Body of pancreas (tissue), 4 donors: ENCODE measurements at places on chromosomes 6 and 20. TPM values are rescaled to one million over a fixed set of nuclear protein-coding genes. Genes with fewer than 3 reads are reported as not detected.

DNA sequence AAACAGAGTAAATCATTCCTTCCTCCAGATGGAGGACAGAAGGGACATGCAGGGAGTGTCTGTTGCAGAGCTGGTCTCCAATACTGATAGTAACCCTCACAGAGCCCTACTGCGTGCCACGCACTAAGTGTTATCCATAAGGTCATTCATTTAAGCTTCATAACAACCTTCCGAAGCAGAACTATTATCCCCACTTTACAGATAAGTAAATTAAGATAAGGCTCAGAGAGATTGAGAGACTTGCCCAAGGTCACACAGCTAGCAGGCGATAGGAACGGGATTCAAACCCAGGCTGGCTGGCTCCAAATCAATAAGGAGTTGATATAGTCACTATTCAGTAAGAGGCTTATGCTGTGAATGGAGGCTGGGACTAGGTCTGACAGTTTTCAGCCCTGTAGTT, 30.6 kb downstream of the CPNE5 start:
- H3K27me3 ChIP-seq = no peaks in the 10 kb centered on the region
- DNase-seq = no peak
- no peaks in the 10 kb centered on the region for H3K36me3 ChIP-seq
- H3K4me1 ChIP-seq = no peaks in the 10 kb centered on the region

DNA sequence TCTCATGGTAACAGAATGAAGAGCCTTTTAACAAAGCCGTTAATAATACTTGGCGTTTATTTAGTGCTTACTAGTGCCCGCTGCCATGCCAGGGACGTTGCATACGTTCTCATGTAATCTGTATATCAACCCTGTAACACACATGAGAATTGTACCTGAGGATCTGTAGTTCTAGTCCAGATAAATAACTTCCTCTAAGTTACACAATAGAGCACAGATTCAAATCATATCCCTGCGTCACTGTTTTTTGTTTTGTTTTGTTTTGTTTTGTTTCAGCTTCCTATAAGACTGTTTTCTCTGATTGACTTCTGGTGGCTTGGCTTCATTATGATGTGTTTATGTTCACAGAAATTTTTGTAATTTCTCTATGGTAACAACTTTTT, 553 bp downstream of the ZSCAN16 start:
- no peaks in the 10 kb centered on the region for H3K27me3 ChIP-seq
- peak overlapping the region; percentile 64 for H3K4me3 ChIP-seq
- no peak overlapping the region for H3K27ac ChIP-seq
- no peak for DNase-seq
- peaks cover 6% of the 10 kb centered on the region for H3K36me3 ChIP-seq

GRCh38 chr6:37116326-37116725, 53.6 kb upstream of the PIM1 start:
- H3K27ac ChIP-seq = no peak overlapping the region
- no peaks in the 10 kb centered on the region for H3K27me3 ChIP-seq
- DNase-seq = no peak
- H3K36me3 ChIP-seq = no peaks in the 10 kb centered on the region
- H3K4me3 ChIP-seq = no peak overlapping the region

GRCh38 chr6:10962673-10963072, 75.8 kb downstream of the SYCP2L start:
- DNase-seq = no peak
- H3K27me3 ChIP-seq = no peaks in the 10 kb centered on the region
- H3K4me1 ChIP-seq = no peaks in the 10 kb centered on the region
- H3K27ac ChIP-seq = no peak overlapping the region

The PSMB9 gene
- 4.6 TPM for total RNA-seq

The PNPLA1 gene
- total RNA-seq = not detected

The MATN4 gene
- 4.9 TPM for total RNA-seq
